ENCODE measurements at places on chromosomes 7 and 10. TPM values are rescaled to one million over a fixed set of nuclear protein-coding genes. Genes with fewer than 3 reads are reported as not detected.

Gene MEPCE
- 45.1 TPM for total RNA-seq

DNA sequence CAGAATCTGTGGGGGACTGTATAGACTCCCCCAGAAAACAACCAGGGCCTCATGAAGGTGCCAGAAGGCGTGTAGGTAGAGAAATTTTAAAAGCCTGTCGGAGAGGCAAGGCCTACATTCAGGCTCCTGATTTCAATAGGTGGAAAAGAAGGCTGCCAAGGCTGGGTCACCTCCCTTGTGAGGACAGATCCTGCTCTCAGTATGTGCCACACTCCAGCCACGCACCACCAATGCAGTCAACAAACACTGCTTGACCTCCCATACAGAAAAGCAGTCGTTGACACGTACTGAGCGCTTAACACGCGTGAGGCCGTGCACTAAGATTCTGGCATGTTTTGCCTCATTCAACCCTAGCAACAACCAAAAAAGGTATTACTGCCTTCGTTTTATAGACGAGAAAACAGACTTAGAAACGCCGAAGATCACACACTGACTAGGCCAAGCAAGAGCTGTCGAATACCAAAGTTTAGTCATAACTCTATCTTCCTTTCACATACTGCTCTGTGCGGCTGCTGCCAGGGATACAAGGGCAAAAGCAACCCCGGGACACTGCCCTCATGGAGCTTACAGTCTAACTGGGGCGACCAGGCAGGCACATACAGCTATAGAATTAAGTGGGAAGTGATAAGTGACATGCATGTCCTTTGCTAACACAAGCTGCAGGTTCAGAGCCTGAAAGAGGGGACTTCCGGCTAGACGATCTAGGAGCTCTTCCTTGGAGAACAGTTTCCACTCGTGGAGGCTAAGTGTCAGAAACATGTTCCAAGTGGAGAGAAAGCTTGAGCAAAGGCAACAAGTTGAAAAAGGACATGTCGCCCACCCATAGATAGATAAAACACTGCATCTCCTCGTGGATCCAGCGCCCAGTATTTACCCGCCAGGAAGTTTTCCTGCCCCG is 797 bp upstream of the NKX2-3 start:
- H3K4me3 ChIP-seq = peak overlapping the region; percentile 37
- H3K27me3 ChIP-seq = peaks cover 88% of the 10 kb centered on the region
- peaks cover 27% of the 10 kb centered on the region for H3K4me1 ChIP-seq
- no peak for DNase-seq
- H3K27ac ChIP-seq = no peak overlapping the region

Gene MKI67
- 77.0 TPM for total RNA-seq

DNA sequence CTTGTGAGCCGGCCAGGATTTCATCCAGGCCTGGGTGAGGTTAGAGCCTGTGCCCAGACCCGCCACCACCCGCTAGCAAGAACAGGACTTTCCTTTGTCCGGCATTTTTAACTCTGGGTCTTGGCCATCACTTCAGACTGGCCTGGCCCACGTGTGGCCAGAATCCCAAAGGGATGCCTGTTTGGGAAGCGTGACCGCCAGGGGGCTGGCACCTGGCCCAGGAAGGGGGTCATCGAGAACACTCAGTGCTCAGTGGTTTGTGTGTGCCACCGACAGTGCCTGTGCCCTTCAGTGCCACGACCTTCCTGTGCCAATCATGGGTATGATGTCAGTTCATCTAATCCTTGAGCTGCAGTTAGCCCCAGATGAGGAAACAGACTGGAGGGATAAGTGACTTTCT is 85.0 kb downstream of the ZMIZ1 start:
- H3K36me3 ChIP-seq = peaks cover 1% of the 10 kb centered on the region
- peaks cover 89% of the 10 kb centered on the region for H3K4me1 ChIP-seq
- H3K4me3 ChIP-seq = no peak overlapping the region

DNA sequence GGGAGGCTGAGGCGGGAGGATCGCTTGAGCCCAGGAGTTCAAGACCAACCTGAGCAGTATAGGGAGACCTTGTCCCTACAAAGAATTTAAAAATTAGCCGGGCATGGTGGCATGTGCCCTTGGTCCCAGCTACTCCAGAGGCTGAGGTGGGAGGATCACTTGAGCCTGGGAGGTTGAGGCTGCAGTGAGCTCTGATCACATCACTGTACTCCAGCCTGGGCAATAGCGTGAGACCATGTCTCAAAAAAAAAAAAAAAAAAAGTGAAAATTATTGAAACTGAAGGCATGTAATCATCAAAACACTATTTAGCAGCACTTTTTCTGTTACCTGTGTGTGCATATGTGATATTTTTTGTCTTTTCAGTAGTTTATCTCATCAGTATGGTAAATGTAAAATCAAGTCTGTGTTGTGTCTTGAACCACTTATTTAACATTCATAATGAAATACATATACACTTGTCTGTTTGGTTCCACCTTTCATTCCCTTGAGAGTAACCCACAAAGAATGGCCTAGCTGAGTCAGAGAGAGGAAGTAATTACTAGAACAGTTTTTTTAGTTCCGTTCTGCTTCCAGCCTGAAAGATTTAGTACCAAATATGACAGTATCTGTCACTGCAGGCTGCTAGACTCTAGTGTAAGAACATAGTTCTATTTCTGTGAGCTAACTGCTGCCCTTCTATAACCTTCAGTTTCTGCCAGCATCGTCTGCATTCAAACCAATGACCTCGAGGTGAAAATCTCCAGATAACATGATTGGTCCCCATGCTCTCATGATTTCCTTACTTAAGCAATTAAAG is 68.6 kb downstream of the MMRN2 start:
- peak overlapping the region; percentile 72 for H3K27ac ChIP-seq
- peak overlapping the region; percentile 70 for H3K4me3 ChIP-seq
- no peaks in the 10 kb centered on the region for H3K27me3 ChIP-seq
- peaks cover 15% of the 10 kb centered on the region for H3K4me1 ChIP-seq

Gene SLC18A3
- not detected for total RNA-seq

DNA sequence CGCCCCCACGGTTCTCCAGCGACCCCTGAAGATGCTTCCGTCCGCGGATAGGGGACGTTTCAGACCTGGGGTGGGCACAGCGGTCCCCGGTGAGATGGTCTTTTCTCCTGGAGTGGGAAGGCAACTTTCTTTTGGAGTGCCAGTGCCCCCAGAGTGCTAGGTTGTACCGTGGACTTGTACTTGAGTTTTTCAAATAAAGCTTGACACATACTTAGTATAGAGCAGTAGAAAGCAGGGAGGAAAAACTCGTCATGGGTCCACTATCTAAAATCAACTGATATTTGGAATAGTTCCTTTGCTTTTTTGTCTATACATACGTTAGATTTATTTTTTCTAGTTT is 28.4 kb downstream of the RBM20 start:
- no peak for DNase-seq
- no peaks in the 10 kb centered on the region for H3K36me3 ChIP-seq
- peaks cover 5% of the 10 kb centered on the region for H3K4me1 ChIP-seq
- peaks cover 45% of the 10 kb centered on the region for H3K27me3 ChIP-seq
- H3K27ac ChIP-seq = no peak overlapping the region

DNA sequence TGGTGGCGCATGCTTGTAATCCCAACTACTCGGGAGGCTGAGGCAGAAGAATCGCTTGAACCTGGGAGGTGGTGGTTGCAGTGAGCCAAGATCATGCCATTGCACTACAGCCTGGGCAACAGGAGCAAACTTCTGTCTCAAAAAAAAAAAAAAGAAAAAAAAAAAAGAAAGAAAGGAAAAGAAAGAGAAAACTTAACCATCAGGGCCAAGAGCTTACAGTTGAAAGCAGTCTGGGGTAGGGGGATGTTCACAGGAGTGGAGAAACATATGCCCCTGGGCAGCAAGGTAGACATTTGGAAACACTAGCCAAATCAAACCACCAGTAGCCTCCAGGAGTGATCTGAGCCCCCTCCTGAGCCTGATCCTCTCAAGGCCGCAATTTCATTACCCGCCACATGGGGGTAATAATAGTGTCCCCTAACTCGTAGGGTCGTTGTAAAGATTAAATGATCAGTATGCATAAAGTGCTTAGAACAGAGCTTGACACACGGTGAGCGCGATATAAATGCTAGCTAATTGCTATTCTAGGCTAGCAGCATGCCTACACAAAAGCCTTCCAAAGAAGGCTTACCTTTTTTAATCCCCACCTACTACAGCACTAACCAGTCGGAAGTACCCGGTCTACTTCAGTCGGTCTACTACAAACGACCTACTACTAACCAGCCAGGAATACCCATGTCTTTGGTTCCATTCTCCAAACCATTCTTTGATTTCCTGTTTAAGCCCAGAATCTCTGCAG is 274.3 kb upstream of the NEBL start:
- no peak overlapping the region for H3K27ac ChIP-seq
- H3K36me3 ChIP-seq = no peaks in the 10 kb centered on the region
- peaks cover 14% of the 10 kb centered on the region for H3K27me3 ChIP-seq
- H3K4me3 ChIP-seq = no peak overlapping the region
- H3K4me1 ChIP-seq = no peaks in the 10 kb centered on the region

GRCh38 chr7:68629-69028 is 123.7 kb upstream of the FAM20C start:
- no peaks in the 10 kb centered on the region for H3K36me3 ChIP-seq
- H3K27me3 ChIP-seq = no peaks in the 10 kb centered on the region
- no peak overlapping the region for H3K4me3 ChIP-seq

Gene RNF133
- total RNA-seq = not detected

Gene LEP
- total RNA-seq = not detected

Gene ING3
- 12.0 TPM for total RNA-seq

DNA sequence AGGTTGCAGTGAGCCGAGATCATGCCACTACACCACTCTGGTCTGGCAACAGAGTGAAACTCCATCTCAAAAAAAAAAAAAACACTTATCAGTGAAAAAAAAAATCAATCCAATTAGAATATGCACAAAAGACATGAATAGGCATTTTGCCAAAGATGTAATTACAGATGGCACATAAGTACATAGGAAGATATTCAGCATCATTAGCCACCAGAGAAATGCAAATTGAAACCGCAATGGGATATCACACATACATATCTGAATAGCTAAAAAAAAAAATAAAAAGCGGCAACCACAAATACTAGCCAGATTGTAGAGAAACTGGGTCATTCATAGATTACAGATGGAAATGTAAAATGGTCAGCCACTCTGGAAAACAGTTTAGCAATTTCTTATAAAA is 1310.8 kb downstream of the XPNPEP1 start:
- no peak overlapping the region for H3K4me3 ChIP-seq
- no peak overlapping the region for H3K27ac ChIP-seq
- no peaks in the 10 kb centered on the region for H3K4me1 ChIP-seq
- no peaks in the 10 kb centered on the region for H3K27me3 ChIP-seq

Gene GJD4
- total RNA-seq = not detected

DNA sequence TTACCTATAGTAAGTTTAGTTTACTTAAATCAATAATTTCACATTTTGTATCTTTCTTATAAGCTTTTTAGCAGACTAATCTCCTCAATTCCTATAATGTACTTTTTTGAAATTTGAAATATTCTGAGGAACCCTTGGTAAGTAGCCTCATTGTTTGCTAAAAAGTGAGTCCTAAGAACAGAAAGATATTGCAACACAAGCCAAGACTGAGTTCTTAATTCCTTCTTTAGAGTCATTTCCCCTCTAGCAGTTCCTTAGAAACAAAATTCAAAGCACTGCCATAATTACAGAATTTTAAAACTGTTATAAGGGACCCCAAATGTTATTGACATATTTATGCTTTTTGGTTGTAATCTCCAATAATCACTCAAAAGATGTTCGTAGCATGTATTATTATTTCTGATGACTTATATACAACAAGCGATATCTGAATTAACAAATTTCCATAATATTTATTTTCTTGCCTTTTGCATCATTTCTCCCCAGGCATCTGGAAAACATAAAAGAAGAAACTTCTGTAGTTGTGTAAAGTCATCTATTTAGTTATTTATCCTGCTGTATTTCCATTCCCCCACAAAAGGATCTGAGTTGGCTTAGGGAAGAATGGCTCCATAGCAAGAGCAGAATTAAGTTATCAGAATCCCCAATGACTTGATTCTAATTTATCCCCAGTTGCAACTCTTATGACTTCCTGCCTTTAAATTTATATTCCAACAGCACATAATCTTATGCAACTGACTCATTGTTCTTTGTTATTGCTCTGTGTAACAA is 67.8 kb downstream of the TMEM26 start:
- no peaks in the 10 kb centered on the region for H3K4me1 ChIP-seq
- no peak overlapping the region for H3K27ac ChIP-seq
- DNase-seq = no peak
- no peaks in the 10 kb centered on the region for H3K36me3 ChIP-seq

DNA sequence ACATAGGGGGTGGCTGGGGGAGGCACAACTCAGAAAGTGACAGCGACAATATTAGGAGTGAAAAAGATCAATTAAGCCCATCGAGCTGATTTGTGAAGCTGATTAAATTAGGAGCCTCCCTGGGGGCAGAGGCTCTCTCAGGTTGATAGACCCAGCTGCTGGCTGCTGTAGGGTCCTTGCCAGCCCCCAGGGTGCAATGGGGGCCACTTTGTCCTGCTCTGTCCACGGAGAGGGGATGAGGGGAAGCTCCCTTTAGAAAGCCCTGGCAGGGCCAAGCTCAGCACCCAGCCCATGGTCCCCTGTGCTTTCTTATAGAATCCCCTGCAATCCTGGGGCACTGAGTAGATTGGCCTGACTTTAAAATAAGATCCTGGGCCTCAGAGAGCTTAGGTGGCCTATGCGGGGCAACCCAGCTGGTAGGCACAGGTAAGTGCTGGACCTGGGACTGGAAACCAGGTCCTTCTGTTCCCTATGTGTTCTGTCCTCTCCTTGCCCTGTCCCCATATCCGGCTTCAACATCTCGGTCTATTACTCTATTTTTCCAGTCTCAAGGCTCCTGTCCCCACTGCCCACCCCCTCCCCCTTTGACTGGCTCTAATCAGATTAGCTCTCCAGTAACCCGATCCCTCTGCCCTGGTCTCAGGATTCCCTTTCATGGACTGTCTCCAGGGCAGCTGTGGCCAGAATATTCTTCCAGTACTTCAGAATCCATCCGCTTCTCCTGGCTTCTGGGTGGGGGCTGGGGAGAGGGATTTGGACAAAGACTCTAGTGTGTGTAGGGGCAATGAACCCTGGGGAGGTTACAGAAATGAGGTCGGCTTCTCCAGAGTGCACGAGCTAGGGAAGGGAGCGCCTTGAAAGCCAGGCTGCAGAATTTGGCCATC is 259.6 kb downstream of the RPS24 start:
- peaks cover 4% of the 10 kb centered on the region for H3K27me3 ChIP-seq
- DNase-seq = no peak
- no peak overlapping the region for H3K27ac ChIP-seq
- no peak overlapping the region for H3K4me3 ChIP-seq

Gene FAM180A
- 4.2 TPM for total RNA-seq

GRCh38 chr10:44932517-44933450 is 21.6 kb downstream of the TMEM72 start:
- H3K4me1 ChIP-seq = peaks cover 12% of the 10 kb centered on the region
- no peak overlapping the region for H3K4me3 ChIP-seq
- DNase-seq = peak; percentile 60
- peaks cover 11% of the 10 kb centered on the region for H3K27me3 ChIP-seq
- H3K36me3 ChIP-seq = no peaks in the 10 kb centered on the region
- H3K27ac ChIP-seq = no peak overlapping the region

DNA sequence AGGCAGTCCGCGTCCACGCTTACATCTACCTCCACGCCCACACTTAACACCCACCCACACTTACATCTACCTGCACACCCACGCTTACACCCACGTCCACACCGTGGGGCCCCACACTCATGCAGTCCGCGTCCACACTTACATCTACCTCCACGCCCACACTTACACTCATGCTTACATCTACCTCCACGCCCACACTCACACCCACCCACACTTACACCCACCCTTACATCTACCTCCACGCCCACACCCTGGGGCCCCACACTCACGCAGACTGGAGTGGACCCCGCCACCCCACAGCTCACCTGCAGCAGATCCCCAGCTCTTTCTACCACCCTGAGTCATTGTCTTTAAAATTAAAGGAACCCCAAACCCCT is 32.4 kb upstream of the PWWP2B start:
- peaks cover 16% of the 10 kb centered on the region for H3K4me1 ChIP-seq
- peaks cover 10% of the 10 kb centered on the region for H3K36me3 ChIP-seq
- no peak overlapping the region for H3K4me3 ChIP-seq
- no peak for DNase-seq
